ENCODE measurements at places on chromosomes 13 and 19. TPM values are rescaled to one million over a fixed set of nuclear protein-coding genes. Genes with fewer than 3 reads are reported as not detected.

Gene CACNG7
- 0.15 TPM for polyA plus RNA-seq

Gene GFY
- polyA plus RNA-seq: not detected

Gene RRAS
- polyA plus RNA-seq: 25.7 TPM

Gene CPT1C
- 15.3 TPM for polyA plus RNA-seq
